ENCODE measurements at places on chromosomes 12 and 14.

- no peak for DNase-seq
Measured at GRCh38 chr14:56650048-56650447, 70.5 kb downstream of the TMEM260 start.

- no peak for DNase-seq
Measured at GRCh38 chr12:70839544-70839943, 81.0 kb downstream of the PTPRR start.

- no peak for DNase-seq
Measured at GRCh38 chr12:53217931-53218307, 10.9 kb upstream of the ITGB7 start.

- DNase-seq: no peak
Measured at GRCh38 chr12:7146228-7146627, 16.1 kb downstream of the CLSTN3 start.

DNA sequence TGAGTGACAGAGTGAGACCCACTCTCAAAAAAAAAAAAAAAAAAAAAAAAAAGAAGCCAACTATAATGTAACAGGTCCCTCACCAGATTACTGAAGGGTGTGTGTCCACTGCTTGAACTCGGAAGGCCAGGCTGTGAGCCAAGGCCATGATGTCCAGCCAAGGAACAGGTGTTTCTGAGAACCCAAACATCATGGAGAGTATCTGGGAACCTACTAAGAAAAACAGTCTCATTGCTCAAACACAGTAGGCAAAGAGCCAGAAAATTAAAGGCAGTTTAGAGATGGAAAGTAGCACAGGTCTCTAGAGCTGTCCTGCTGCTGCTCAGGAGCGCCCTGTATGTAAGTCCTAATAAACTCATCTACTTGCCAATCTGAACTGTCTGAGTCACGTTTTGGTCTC lies 12.5 kb upstream of the MAP4K5 start:
- DNase-seq: no peak

GRCh38 chr12:68497702-68498101 lies 113.0 kb upstream of the RAP1B start:
- DNase-seq: no peak

DNA sequence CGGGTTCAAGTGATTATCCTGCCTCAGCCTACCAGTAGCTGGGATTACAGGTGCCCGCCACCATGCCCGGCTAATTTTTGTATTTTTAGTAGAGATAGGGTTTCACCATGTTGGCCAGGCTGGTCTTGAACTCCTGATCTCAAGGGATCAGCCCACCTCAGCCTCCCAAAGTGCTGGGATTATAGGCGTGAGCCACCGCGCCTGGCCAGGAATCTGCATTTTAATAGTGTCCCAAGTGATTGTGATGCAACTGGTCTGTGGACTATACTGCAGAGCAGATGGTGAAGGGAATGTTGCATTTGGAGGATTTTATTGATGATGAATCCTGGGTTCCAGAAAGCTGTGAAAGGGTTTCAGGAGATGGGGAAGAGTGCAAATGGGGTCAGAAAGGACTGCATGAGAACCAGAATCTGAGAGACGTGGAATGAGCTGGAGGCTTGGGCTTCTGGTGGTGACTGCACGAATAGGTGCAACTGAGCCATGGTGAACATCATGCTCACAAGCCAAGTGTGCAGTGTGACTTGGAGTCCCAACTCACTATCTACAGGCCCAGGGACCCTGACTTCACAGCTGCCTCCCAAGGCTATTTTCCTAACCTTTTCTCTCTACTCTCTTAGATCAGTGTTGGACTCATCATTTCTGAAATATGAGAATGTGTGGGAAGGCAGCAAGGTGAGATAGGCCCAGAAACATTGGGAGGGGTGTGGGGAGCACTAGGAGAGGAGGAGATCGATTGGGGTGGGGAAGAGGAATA lies 4.5 kb downstream of the RPS26 start:
- DNase-seq: no peak

DNA sequence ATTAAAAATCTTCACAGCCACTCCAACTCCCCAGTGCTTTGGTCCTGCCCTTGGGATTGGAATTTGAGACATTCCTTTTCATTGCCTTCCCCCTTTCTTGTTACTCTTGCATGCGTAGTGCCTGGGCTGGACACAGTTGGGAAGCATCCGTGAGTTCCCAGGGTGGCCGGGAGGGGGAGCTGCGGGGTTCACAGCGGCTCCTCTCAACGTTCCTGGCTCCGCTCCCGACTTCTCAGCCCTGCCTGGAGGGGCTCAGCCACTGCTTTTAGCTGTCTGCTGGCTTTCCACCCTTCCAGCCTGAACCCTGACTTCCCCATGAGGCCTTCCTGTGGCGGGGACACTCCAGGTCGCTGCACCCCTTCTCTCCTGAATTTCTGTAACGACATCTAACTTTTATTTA lies 3.2 kb downstream of the TEX52 start:
- DNase-seq: no peak

DNA sequence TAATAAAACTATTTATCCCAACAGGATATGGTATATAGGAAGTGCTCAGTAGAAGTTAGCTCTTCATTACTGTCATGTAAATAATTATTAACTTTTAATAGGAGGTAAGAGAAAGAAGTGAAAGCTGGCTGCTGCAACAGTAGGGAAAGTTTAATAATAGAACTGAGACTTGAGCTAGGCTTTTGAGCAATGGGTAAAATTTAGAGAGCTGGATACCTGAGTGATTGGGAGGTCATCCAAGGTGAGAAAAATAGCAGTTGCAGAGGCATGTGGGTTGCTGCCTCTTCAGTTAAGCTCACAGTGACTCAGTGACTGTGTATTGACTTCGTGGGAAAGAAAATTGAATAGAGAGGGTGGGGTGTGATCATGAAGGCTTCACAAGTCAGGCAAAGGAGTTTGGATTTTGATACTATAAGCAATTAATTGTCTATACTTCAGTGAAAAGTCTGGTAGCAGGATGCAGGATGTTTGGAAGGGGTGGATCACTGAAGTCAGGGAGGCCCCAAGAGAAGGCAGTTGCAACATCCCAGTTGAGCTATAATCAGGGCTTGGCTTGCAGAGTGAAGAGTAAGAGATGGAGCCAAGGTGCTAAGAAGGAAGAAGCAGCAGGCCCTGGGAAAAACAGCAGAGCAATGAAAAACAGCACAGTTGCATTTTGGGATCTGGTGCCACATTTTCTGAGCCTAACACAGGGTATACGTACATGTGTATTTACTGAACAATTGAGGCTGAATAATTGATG lies 172.0 kb upstream of the FRMD6 start:
- no peak for DNase-seq

DNA sequence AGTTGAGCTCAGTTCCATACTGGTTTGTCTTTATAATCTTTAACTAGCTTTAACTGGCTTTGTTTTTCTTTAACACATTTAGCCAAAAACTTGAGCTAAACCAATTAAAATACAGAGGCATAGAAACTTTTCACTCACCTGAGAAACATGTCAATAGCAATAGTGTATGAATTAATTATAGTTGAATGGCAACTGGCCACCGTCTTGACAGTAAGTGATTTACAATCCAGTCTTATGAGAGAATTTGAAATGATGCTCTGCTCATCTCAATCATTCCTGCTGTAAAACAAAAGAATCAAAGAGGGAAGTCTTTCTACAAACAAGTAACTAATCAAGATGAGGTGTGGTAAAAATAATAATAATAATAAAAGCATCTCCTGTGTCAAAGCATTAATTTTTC lies 86.6 kb upstream of the AMIGO2 start:
- DNase-seq: no peak

DNA sequence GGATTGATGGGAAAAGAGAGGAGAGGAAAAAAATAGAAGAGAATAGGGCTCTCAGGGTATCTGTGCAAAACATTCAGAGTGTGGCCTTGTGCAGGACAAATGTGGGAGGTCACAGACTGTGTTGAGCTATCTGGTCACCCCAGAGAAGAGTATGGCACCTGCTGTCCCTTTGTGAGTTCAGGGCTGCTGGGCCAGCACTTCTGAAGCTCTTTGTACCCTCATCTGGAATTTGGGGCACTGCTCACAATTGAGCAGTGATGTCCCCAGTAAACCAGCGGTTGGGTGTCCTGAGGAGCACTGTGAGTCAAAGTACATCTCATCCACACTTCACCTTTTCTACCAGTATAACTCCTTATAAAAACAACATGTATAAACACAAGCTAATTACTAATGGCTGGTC lies 2.6 kb upstream of the KRT81 start:
- DNase-seq: no peak

DNA sequence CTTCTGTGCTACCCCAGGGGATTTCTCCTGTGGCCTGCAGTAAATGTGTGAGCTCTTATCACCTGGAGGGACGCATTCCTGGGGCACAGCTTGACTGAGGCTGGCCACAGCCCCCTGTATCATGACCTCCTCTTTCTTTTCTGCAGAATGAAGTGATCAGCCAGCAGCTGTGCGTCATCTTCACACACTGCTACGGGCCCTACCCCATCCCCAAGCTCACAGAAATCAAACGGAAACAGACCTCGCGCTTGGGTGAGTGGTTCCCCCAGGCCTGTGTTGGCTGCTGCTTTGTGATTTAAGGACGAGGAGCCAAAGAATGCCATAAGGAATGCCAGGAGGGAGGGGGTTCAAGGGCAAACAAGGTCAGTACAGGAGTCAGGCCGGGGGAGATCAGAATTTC lies 50.5 kb upstream of the PWP1 start:
- no peak for DNase-seq

DNA sequence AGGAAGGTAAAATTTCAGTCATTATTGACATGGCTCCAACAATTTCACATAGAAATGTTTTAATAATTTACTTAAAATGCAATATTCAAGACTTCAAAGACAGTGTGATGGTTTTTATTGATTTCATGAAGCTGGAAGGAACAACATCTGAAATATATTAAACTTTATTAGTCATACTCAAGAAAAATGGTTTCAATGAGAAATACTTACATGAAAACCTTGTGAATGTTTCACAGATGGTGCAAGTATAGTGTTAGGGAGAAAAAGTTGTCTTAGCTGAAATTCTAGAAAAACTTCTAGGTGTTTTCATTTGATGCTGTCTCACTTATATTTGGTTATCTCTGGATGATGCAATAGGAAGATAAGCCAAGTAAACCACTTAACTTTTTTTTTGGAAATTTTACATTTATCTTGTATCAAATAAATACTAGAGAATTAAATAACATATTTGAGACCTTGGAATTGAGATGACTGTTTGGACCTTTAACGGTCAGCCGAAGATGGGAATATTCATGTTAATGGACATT lies 65.5 kb downstream of the PELI2 start:
- no peak for DNase-seq

DNA sequence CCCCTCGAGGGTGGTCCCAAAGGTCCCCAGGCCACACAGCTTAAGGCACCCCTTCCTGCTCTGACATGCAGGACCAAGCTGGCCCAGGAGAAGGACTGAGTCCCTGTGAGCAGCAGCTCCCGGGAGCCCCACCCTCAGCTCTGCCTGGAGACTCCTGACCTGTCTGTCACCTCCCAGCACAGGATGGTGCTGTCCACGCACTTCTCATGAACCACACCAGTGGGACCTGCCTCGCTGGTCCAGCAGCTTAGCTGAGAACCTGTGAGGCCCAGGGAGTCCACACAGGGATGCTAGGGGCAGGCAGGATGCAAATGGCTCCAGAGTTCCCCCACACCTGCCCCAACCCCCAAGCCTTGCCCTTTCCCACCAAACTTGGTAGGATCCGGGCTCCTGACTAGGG lies 27.7 kb downstream of the CCDC85C start:
- DNase-seq: no peak

DNA sequence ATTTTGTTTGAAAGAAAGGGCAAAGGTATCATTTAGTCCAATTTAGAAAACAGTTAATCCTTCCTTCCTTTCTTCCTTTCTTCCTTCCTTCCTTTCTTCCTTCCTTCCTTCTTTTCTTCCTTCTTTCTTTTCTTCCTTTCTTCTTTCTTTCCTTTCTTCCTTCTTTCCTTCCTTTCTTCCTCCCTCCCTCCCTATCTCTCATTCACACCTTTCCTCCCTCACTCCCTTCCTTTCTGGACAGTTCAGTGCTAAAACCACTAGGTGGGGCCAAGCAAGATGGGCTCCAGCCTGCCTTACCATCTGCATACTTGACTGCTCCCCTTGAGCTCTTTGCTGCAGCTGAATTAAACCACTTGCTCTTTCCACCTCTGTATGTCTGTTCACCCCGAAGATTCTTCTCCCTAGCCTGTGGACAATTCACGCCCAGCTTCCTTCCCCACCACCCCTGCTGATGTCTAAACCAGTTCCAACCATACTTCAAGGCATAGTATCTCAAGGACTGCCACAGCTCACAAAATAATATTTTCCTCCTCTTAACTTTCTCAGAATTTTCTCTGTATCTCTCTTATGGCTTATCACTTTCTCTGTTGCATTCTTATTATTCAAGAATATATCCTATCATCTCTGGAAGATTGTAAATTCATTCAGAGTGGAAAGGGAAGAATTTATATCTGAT lies 78.0 kb downstream of the DBX2 start:
- no peak for DNase-seq

DNA sequence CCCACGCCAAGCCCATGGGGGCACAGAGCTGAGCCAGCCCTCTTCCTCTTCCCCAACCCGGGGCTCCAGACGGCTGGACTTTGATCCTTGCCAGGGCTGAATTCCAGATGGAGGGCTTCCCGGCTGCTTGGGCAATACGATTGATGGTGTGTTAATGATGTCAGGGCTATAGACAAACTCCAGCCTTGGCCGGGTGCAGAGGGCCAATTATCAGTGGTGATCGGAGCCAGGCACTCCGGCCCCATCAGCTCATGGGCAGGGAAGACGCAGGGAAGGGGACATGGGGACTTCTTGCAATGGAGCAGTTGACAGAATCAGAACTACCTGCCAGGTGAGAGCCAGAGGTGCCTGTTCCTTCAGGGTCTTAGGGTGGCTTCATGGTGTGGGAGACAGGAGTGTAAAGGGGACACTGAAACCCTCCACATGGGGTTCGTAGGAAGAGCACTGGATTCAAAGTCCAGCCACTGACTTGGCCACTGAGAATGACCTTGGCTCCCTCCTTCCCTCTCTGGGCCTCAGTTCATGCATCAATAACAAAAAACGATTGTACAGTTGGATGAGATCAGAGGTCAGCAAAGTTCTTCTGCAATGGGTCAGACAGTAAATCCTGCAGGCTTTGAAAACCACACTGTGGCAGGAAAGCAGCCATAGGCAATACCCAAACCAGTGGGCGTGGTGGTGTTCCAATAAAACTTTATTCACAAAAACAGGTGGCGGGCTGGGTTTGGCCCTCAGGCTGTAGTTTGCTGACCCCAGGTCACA lies 333.7 kb downstream of the MED13L start:
- DNase-seq: no peak

DNA sequence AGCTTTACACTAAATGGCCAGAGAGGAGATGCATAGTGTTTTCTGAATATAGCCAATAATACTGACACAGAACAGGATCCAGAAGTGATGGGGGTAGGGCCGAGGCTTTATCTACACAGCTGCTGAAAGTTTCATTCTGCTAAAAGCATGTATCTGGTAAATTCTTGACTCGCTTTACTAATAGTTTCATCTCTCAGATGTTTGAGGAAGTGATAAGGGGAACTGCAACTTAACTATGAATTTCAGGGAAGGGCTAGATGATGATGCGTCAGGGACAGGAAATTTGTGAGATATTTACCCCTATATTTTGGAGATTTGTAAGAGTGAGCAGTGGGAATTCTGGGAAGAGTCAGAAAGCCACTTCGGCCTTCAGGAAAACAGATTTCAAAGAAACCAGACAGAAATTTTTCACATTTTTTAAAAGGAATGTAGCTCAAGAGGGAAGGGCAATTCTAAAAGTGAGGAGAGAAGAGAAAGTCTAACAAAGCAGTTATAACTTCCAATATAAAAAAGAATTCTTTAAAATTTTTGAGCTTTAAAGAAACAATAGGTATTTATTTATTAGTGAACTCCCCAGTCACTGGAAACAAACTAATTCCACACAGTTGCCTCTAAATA lies 243.1 kb downstream of the BCAT1 start:
- DNase-seq: no peak

GRCh38 chr14:73754911-73755360 lies 40.8 kb upstream of the PNMA1 start:
- DNase-seq: no peak

Data from KG1 (cell line).